ENCODE measurements at places on chromosomes 11 and 22.

DNA sequence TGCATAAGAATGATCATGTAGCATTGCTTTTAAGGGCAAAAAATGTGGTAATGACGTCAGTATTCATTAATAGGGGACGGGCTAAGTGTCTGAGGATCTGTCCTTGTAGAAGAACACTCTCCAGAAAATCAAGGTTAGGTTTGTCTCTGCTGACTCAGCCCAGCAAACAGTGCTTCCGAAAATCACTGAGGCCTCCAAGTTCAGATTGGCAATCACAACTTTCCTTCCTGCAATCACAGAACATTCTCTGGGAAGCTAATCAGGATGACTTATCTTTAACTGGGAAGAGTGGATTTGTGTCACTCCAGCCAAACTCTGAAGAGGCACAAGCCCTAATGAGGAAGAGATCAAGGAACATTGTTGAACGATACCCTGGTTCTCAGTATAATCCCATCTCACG is 123.2 kb upstream of the LDLRAD3 start:
- no peak for DNase-seq

DNA sequence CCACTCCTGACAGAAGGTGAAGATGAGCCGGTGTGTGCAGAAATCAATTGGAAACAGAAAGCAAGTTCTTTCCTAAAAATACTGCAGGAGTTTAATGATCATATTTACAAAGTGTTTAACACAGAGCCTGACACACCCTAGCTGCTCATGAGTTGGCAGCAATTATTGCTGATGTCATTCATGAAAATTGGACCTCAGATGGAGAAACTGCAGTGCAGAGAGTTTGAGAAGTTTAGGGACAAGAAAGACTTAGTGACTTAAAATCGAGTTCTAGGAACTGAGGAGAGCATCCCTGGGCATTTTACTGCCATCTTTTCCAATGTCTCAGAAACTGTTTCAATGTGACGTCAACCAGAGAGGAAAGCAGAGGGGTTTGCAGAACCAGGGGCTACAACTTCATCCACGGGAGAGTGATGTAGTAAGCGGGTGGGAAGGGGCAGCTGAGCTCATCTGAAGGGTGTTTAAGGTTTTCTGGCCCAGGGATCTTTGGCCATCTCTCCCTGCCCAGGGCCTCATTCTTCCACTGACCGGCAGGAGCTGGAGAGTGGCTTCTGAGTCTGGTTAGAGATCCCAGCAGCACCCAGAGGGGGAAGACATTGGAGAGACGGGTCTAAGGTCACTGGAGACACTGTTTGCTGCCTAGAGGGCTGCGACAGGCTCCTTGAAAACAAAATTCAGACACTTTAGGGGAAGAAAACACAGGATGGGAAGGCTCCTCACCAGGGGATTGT is 21.1 kb upstream of the IGLL5 start:
- no peak for DNase-seq

DNA sequence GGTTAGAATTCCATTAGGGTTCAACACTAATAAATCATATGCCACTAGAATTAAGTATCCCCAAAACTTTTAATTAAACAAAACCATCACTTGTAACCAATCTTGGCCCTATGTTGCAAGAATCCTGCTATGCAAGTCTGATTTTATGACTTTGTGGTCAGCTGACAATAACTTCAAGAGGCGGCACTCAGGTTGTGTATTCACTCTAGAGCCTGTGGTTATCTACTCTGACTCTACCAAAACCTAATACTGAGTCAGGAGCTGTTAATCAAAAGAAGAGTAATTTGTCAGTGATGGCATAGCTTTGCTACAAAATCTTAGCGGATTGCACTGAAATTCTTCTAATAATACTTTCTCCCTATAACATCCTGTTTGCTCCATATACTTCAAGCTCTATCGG is 253.7 kb downstream of the AASDHPPT start:
- DNase-seq = no peak

DNA sequence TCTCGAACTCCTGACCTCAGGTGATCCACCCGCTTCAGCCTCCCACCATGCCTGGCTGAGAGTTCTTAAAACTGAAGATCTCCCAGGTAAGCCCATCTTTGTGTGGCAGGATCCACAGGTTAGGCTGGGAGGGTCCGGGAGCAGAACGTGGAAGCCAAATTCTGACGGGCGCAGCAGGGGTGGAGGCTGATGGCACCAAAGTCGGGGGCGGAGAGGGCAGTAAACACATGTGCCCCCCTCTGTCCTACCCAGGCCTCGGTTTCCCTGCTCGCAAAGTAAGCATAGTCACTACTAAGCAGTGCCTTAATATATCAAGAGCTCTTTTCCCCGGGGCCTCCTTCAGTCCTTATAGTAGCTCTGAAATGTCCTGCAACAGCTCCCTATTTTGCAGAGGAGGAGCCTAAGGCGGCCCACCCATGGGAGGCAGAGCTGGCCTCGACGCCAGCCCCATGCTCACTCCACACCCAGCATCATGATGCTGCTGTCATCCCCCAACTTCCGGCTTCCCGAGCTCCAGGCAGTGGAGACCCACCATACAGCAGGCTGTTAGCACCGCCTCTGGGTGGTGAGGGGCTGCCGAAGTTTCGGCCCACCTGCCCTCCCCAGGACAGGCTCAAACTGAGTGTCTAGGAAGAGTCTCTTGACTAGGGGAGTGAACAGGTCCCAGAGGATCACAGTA is 230.0 kb downstream of the CTTN start:
- no peak for DNase-seq

DNA sequence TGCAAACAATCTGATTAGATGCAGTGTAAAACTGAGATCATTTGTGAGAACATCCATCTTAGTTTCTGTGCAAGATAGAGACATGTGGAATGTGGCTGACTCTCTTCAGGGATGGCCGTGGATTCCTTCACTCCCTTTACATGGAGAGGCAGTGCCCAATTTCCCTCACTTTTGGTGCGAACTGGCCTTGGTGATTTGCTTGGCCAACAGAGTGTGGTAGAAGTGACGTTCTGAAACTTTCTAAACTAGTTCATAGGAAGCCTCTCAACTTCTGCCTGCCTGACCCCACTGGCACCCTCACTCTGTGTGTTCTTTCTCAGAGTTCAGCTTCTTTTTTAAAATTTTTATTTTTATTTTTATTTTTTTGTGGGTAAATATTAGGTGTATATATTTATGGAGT is 9.9 kb upstream of the SYT13 start:
- no peak for DNase-seq

DNA sequence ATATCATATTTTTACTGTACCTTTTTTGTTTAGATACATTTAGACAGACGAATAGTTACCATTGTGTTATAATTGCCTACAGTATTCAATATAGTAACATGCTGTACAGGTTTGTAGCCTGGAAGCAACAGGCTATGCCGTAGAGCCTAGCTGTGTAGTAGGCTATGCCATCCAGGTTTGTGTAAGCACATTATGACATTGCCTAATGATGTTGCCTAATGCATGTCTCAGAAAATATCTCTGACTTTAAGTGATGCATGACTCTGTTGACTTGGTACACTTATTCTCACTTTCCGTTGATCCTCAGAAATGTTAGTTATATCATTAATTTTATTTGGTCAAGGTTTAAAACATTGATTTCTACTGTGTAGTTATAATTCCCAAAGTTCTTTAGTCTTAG is 39.9 kb downstream of the OR2AT4 start:
- no peak for DNase-seq

- DNase-seq = no peak
Observed at GRCh38 chr22:17102297-17102667, 17.5 kb downstream of the IL17RA start.

DNA sequence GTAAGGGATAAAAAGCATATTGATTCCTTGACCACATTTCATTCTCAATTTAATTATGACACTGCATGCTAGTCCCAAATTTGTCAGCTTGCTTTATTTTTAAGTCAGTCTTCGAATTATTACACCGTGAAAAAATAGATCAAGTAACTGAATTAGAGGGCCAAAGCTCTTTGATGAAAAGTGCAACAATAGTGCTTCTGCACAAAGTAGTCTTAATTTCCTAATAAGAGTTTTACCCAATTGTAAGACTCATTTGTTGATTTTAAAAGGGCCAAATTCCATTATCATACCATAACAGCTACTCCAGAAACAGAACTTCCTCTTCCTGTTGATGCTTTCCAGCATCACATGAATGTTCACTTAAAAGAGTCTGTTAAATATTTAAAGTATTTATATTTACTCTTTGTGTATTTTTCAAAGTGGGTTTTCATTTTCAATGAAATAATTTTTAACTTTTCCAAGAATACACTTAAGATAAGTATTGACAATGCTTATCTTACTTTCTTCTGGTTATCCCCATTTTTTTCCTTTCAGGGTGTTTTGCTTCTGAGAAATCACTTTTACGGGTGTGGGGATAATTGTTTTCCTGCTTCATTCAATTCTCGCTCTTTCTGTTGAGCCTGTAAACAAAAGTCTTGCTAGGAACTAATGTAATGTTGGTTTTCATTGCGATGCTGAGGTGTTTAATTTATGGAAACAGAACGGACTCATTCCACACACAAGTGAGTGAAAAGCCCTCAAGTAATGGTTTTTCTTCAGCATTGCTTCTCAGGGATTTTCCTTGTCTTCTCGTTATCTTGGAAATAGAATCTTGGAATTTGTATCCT is 2.1 kb downstream of the ARHGEF12 start:
- DNase-seq = no peak

DNA sequence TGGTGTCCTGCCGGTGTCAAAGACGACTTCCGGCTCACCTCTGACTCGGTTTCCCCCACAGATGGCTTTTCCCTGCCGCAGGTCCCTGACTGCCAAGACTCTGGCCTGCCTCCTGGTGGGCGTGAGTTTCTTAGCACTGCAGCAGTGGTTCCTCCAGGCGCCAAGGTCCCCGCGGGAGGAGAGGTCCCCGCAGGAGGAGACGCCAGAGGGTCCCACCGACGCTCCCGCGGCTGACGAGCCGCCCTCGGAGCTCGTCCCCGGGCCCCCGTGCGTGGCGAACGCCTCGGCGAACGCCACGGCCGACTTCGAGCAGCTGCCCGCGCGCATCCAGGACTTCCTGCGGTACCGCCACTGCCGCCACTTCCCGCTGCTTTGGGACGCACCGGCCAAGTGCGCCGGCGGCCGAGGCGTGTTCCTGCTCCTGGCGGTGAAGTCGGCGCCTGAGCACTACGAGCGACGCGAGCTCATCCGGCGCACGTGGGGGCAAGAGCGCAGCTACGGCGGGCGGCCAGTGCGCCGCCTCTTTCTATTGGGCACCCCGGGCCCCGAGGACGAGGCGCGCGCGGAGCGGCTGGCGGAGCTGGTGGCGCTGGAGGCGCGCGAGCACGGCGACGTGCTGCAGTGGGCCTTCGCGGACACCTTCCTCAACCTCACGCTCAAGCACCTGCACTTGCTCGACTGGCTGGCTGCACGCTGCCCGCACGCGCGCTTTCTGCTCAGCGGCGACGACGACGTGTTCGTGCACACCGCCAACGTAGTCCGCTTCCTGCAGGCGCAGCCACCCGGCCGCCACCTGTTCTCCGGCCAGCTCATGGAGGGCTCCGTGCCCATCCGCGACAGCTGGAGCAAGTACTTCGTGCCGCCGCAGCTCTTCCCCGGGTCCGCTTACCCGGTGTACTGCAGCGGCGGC is 5.5 kb downstream of the B3GNT6 start:
- no peak for DNase-seq

GRCh38 chr11:100356035-100356434 is 331.1 kb upstream of the ARHGAP42 start:
- DNase-seq = no peak

GRCh38 chr22:45318168-45318557 is 8.4 kb downstream of the FAM118A start:
- peak; percentile 86 for DNase-seq

All from stimulated activated CD8-positive, alpha-beta memory T cell treated with anti-CD3 and anti-CD28 coated beads, Interleukin-7, amount 100 ng/mL, for 4 hours (primary cell).